NCI-H460 (cell line): ENCODE measurements at places on chromosomes 5 and 9.

DNA sequence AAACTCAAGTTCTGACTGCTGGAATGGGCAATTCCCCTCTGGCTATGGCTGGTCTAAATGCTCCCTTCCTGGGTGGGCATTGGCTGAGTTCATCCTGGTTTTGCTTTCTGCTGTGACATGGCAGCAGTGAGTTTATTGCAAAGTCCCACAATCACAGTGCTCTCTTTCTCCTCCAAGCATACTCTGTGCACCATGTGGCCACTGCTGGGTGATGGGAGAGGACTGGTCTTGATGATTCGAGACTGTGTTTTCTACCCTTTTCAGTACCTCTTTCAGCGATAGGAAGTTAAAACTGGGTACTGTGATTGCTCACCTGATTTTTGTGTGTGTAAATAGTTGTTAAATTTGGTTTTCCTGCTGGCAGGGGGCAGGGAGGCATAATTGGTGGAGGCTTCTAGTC, 49.7 kb downstream of the FER start:
- DNase-seq = no peak

DNA sequence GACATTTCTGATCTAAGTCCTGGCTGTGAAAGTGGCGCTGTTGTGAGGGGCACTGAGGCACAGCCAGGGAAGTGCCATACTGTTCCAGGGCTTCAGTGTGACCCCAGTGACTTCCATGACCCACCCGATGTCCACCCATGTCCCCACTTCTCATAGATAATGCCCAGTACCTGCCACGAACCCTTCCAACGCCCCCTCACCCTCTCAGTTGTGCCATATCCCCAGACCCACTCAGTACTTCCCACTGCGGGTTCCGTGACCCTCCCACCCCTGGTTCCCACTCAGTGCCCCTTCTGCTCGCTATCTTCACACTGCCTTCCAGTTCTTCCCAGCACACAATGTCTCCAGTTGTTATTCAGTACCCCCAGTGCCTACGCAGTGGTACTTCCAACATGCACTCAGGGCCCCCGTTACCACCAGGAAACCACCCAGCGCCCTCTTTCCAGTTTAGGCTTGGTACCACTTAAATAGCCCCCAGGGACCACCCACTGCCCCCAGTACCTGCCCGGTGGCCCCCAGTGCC, 30.7 kb upstream of the PSD2 start:
- no peak for DNase-seq

DNA sequence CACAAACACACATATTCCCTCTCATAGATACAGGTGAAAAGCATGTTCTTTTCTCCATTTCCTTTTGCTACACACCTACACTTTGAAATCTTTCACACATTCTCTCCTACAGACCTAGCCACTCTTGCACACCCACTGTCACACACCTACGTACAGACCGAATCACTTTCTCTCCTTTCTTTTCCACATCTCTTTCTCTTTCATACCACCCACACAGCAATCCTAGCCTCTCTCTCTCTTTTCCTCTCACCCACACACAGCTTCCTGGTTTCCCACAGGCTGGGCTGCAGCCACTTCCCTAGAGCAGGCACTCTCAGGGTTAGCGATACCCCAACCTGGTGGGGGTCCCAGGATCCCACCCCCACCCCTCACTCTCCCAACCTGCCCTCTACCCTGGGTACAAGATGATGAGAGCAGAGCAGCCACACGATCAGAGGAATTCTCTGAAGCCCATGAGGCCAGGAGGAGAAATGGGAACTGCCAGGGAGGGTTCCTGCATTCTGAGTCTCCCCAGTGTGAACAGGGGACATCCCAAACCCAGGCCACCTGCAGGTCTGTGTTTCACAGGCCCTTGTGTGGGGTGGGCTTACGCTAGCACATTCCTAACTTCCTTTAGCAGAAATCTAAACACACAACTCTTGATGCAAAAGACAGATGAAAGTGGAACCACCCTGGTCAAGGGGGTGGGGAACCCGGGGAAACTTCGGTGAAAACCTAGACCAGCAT, 17.1 kb upstream of the SYNPO start:
- DNase-seq = no peak

- DNase-seq = no peak
These were observed 325.1 kb downstream of the GADD45G start for GRCh38 chr9:89929673-89930480.

DNA sequence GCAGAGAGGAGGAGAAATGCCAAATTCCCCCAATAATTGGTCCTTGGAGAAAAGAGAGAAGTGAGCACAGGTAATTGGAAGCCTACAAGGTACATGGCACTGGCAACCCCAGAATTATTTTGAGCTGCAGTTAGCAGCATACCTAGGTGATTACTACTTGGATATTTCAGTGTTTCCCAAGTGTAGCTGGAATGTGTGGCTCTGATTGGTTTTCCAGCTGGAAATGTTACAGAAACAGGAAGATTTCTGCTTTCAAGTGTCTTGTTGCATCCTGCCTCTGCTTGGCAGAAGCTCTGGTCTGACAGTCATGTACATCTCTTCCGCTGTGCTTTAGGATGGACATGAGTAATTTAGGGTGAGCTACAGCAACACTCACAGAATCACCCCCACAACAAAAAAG, 262.1 kb downstream of the ENC1 start:
- no peak for DNase-seq

GRCh38 chr9:76557674-76558225, 98.8 kb downstream of the GCNT1 start:
- DNase-seq = no peak

GRCh38 chr9:88980740-88981203, 10.5 kb upstream of the S1PR3 start:
- DNase-seq = no peak

DNA sequence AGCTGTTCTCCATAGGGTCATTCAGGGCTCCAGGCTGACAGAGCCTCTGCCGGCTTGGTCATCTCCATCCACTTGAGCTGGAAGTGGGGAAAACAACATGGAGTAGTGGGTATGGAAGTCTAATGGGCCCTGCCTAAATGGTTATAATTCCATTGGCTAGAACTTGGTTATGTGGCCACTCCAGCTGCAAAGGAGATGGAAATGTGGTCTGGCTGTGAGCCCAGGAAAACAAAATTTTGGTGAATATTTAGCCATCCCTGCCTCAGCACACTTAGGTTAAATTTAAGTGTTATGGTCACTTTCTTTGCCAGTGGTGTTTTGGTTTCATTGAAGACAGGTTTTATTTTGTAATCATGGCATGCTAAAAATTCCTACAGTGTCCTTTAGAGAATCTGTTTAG, 112.3 kb downstream of the SMARCA2 start:
- no peak for DNase-seq

DNA sequence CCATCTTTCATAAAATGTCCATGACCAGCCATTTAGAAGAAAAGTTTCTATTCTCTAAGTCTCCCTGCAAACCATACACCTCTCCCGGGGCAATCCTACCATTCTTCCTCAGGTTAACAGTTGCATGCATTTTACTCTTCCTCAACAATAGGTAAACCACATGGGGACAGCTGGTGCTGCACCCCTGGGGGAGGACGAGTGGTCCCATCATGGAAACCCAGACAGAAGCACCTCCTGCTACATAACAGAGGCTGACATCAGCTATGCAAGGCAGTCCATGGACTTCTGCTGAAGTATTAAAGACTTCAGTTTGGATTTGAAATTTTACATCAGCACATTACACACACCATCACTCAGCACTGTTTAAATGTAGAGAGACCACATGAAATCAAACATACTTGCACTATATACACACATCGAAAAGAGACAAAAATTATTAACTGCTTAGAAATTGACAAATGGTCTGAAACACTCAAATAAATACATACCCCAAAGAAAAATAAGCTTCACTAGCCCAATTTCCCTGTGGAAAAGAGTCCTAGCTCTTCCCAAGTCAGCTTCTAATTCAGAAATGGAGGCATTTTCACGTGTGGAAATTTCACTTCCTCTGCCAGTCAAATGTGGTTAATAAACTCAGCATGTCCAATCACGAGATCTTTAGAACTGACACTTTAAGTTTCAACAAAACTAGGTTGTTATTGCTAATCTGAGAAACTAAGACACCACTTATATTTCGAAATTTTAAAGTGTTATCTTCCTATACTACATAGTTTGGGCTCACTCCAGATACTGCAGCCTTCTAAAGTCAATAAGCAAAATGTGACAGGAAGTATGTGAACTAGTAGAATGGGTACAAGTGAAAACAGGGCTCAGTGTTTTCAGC, 173.4 kb downstream of the ROR2 start:
- no peak for DNase-seq

DNA sequence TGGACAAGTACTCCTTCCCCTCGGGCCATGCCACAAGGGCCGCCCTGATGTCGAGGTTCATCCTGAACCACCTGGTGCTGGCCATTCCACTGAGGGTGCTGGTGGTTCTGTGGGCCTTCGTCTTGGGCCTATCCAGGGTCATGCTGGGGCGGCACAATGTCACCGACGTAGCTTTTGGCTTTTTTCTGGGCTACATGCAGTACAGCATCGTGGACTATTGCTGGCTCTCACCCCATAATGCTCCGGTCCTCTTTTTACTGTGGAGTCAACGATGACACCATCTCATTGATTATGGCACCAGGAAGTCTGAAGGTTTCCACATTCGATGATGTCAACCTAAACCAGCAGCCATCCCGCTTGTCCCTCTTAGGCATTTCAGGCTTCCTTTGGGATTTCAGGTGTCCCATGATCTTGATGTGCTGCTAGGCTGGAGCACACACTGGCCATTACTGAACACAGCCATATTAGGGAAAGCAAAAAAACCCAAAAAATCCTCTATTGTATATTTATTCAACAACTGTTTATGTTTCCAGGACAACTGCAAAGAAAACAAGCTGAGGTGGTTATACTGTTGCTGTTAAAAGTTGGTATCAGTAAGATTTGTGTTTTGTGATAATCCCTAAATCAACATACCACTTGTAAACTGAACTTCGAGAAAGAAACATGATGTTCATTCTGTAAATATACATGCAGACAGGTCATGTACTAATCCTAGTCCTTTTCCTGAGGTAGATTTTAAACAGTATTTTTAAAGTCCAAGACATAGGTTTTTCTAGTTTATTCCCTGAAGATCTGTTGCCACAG, 1.1 kb downstream of the PLPP6 start:
- DNase-seq = no peak

DNA sequence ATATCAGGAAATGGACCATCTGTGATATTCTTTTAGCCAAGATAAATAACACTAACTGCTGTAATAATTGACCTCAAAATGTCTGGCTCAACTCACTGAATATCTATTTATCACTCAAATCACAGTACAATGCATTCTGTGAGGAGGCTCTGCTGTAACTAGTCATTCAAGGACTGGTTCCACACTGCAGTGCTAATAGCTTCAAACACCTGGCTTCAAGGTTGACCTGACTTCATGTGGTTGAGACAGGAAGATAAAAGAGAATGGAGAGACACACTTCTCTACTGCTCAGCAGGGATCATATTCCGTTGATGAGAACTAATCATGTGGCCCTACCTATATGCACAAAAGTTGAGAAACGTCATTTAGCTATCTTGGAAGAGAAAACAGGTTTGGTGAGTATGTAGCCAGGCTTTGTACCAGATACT, 3.4 kb upstream of the RHOBTB3 start:
- DNase-seq = no peak

DNA sequence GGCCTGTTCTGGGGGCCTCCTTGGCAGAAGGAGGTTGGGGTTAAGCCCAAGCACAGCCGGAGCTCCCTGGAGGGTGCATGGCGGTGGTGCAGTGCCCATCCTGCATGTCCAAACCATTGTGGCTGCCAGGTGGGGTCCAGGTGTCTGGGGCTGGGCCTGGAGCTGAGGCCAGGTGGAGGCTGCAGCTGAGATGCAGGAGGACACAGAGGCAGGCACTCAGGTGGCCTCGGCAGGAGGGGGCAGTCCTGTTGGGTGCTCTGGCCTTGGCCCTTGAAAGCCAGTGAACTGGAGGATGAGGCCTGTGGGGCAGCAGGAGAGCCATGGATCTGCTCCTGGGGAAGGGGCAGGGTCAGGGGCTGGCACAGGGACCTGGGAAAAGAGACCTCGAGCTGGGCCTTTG, 195.3 kb downstream of the OLFM1 start:
- DNase-seq = no peak

GRCh38 chr5:15021266-15022046, 149.9 kb upstream of the ANKH start:
- DNase-seq = no peak

DNA sequence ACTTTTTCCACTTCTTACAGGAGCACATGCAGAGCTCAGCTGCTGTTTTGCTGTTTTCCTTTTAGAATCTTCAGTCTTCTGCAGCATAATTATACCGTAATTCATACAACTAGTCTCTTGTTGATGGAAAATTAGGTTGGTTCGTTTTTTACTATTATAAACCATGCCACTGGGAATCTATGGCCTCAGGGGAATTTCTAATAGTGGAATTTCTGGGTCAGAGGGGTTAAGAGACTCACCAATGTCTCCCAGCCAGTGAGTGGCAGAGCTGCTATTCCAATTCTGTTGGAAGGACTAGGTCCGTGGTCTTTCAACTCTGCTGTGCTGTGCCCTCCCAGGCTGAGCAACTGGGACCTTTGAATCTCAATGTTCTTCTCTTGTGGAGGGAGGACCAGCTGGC, 282.5 kb downstream of the ZSWIM6 start:
- no peak for DNase-seq

DNA sequence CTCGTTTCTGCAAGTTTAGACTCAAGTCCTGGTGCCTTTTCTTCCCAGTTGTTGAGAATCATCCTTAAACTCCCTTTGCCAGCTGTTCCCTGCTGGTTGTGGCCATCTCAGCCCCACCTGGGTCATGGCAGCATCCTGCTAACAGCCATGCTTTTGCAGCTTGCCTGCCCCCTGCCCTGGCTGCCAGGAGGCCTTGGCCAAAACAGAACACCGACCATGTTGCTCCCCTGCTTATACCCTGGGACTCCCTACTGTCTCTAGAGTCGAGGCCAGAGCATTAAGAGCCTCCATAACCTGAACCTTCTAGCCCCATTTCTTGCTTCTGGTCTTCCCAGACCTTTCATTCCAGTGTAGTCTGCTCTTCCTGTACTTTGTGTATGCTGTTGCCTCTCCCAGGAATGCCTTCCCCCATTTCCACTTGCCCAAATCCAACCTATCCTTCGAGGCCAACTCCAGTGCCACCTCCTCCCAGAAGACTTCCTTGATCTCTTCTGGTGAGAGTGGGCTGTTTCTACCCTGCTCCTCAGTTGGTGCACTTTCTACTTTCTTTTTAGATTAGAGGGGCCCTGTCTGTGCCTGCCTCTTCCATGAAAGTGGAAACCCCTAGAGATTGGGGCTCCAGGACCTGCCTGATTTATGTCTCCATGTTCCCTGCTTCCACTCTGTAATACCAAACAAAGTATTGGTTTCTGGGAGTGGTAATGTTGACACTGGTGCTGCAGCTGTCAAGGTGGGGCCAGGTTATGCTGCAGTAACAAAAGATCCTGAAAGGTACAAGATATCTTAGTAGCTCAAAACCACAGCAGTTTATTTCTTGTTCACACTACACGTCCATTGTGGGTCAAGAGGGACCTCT, 88.2 kb downstream of the AMBP start:
- DNase-seq = no peak

GRCh38 chr5:27477550-27477949, 439.2 kb upstream of the CDH9 start:
- no peak for DNase-seq

GRCh38 chr5:62909326-62909725, 330.7 kb downstream of the LRRC70 start:
- no peak for DNase-seq

GRCh38 chr9:88501086-88501485, 33.9 kb upstream of the NXNL2 start:
- no peak for DNase-seq

GRCh38 chr9:119556129-119556875, 187.1 kb upstream of the BRINP1 start:
- peak; percentile 73 for DNase-seq
